RPMI8226 (cell line): ENCODE measurements at places on chromosomes 2 and 18.
A peak's percentile ranks its signal among the peaks of the same experiment; 100 is the strongest.

DNA sequence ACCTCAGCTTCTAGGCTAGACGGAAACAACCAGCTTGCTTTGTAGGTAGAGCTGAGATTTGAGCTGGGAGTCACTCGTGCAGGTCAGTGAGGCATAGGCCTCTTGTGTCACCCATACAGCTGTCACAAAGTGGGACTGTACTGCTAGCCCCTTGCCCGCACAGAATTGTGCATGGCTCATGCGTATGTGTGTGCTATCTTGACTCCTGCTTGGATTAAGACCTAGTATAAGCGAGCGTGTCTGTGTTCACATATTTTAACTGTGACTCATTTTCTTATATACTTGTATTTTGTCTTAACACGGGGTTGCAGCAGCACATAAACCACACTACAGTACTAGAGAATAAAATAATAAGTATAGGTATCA, 20.1 kb downstream of the CEP68 start:
- no peak for DNase-seq

- no peak for DNase-seq
These were observed 147.0 kb downstream of the GCA start for GRCh38 chr2:162490761-162491470.

DNA sequence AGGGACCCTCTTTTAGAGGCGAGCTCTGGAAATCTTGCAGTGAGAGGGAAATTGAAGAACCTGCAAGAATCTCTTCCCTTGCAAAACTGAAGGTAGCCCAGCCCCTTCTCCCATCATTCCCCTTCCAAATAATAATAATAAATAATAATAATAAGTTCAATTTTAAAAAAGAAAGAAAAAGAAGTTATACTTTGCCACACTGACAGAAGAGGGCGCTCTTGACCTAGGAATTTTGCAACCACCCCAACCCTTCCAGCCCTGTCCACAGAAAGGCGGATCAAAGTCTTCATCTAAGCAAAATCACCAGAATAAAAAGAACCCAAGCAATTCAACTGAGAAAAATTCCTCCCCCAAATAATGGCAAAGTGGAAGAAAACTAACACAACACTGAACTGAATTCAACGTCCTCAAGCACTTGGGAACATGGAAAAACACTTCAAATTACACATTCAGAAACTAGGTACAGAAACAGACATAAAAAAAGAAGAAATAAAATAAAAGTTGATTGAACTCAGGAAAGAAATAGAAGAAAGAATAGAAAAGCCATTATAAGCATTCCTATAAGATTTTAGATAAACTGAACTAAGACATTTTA, 98.9 kb upstream of the GLS start:
- DNase-seq: peak; percentile 57

DNA sequence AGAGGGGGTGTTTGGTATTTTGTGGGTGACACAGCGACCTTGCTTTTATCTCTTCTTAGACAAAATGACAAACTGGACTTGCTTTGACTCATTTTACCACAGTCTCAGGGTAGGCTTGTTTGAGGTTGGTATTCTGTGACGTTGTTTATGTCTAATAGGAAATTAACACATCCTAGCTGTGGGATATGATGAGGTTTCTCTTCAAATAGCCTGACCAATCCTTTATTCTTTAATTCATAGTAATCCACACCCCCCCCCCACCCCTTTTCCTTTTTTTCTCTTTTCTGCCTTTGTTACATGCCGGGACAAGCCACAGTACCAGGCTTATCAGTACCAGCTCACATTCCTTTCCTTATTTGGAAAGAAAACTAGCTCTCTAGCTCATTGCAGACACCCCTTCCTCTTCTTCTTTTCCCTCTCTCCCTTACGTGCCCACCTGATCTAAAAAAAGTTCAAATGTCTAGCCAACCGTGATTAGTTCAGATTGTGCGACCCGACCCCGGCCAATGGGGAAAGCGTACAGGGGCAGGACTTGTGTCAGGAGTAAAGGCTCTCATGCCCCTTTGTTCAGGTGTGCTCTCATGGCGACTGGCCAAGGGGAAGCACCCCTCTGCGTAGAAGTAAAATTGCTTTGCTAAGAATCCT, 52.2 kb upstream of the PTPRM start:
- no peak for DNase-seq

DNA sequence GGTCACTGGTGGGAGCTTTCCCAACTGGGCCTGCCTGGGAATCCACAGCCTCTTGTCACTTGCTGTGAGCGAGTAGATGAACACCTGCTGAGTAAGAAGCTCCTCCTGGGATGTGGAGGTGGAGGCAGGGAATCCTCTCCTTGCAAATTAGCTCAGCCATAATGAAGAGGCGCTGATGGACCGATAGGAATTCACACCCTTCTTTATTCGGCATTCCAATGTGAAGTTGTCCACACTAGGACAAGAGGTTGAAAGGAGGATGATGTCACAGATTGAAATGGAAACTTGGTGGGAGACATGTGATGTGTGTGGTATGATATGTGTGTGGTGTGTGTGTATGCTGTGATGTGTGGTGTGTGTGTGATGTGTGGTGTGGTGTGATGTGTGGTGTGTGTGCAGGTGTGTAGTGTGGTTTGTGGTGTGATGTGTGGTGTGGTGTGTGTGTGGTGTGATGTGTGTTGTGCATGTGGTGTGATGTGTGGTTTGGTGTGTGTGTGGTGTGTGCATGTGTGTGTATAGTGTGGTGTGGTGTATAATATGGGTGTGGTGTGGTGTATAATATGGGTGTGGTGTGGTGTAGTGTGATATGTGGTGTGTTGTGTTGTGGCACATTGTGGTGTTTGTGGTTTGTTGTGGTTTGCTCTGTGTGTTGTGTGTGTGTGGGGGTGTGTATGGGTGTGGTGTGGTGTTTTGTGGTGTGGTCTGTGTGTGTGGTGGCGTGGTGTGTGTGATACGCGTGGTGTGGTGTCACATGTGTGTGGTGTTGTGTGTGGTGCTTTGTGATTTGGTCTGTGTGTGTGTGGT, 216.4 kb downstream of the BCL2 start:
- no peak for DNase-seq

- DNase-seq: no peak
These were observed 45.9 kb upstream of the ATP5MC3 start for GRCh38 chr2:175227393-175227792.

GRCh38 chr18:51339856-51340255, 142.4 kb upstream of the MEX3C start:
- no peak for DNase-seq

GRCh38 chr18:7617738-7618422, 50.8 kb downstream of the PTPRM start:
- DNase-seq: no peak

- peak; percentile 66 for DNase-seq
These were observed 68.1 kb upstream of the CSRNP3 start for GRCh38 chr2:165401285-165401852.

DNA sequence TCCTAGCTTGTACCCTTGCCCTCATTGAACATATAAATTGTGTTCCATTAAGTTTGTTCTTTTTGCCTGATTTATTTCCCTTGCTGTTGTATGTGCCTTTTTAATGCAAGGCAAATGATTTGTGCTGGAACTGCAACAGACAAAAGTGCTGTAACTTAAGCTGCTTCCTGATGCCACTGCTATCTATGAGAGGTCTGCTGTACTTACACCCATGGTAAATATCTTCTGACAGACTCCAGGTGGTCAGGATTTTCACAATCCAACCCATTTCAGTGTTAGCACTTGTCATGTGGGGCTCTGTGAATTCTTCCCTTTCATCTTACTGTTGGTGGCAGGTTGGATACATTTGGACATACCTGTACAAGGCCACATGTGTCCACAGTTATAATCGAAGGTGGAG, 63.5 kb downstream of the ARHGAP15 start:
- DNase-seq: no peak

GRCh38 chr2:46239847-46240181, 57.4 kb upstream of the EPAS1 start:
- peak; percentile 24 for DNase-seq

- DNase-seq: peak; percentile 48
These were observed 74.7 kb downstream of the TNFRSF11A start for GRCh38 chr18:62399781-62400308.

DNA sequence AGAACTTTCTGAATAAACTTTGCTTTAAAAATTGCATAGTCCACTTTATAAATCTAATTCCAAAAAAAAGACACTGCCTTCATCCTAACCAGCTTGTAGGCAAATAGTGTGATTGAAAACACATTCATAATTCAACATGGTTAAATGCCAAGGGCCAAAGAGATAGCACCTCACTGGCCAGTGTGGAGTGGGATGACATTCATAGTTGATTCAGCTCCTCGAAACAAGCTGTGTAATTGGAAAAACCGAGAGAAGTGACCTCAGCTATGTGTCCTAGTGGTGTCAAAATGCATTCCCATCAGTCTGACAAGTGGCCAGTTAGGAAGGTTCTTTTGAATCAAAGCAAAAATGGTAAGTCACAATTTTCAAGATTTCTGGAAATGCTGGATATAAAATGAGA, 1068.5 kb upstream of the CELF4 start:
- no peak for DNase-seq

- DNase-seq: no peak
These were observed 17.8 kb downstream of the NPC1 start for GRCh38 chr18:23568281-23569138.

DNA sequence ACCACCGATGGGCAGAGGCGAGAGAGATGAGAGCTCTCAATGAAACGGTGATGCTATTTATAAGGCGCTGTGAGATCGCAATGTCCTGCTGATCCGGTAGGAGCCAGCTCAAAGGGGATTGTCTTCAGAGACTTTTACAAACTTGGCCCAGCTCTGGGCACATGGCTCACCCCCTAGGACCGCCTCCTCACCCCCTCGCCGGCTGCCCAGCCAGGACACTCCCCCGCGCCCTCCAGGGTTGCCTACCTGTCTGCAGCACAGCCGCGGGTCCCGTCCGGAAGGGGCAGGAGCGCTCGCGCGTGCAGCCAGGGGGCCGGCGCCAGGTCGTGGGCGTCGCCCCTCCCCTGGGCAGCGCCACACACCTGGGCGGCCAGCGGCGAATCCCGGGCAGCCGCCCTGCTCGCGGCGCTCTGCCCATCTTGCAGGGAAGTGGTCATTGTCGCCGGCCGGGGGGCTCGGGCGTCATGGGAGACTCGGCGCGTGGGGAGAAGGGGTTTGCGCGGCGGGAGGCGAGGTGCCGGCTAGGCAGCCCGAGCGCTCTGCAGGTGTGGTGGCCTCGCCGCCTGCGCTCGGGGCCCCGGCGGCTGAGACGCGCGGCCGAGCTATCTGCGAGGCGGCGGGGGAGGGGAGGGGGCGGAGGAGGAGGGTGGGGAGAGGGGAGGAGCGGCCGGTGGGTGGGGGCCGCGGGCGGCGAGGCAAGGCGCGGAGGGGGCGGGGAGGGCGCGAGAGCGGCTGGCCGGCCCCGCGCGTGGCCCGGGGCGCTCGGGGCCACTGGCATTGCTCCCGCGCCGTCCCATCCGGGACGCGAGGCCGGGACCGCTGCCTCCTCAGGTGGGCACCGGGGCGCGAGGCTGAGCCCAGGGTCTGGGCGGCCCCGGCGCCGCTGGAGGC, at the start of gene GRB14:
TSS of gene GRB14 (minus strand) at position 610 of the 891 bp plus-strand sequence. CDS start at position 437, 173 bp downstream.
- DNase-seq: peak; percentile 46

GRCh38 chr18:55876254-55876653, 288.3 kb upstream of the TCF4 start:
- DNase-seq: no peak

- DNase-seq: no peak
These were observed 44.0 kb downstream of the MRPL35 start for GRCh38 chr2:86243272-86243671.

DNA sequence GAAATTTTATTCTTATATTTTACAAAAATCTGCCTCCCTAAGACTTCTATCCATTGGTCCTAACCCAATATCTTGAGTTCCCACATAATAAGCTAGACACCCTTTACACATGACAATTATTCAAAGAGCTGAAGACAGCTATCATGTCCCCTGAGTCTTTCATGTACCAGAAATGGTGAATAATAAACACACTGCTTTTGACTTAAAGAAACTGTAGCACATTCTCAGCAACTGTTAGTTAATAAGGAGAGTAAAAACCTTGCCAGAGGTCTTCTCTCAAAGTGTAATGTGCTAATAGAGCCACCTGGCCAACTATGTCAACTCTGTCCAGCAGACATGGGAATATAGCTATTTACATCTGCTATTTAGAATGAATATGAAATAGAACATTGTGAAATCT, 109.7 kb upstream of the ARL5A start:
- DNase-seq: no peak

DNA sequence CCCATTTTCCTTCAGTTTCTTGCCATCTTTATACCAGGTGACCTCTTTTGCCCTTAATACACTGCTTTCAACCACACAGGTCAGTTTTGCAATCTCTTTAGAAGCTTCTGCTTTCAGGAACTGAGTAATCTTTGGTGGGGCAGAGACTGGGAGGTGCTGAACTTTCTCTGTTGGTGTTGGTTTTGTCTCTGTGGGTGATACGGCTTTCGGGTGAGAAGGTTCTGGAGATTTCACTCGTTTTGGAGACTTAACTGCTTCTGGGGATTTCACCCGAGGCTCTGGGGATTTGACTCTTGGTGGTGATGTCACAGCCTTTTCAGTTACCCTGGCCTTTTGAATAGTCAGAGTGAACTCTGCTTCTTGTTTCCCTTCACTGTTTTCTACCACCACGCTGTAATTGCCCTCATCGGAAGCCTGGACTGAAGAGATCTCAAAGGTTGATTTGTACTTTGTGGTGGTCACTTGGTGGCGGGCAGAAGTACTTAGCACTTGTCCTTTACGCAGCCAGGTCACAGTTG, 50.4 kb downstream of the PLEKHA3 start:
- DNase-seq: no peak

GRCh38 chr2:70535573-70535972, 18.1 kb downstream of the TGFA start:
- no peak for DNase-seq
